Eye (tissue), 1 donor: ENCODE measurements at places on chromosomes 7 and 10.

- DNase-seq = no peak
Measured at GRCh38 chr10:24394461-24395190, 185.7 kb downstream of the KIAA1217 start.

- no peak for DNase-seq
Measured at GRCh38 chr7:499853-500485, 19.7 kb downstream of the PDGFA start.

GRCh38 chr10:77505431-77506334, 131.9 kb downstream of the KCNMA1 start:
- DNase-seq = no peak

DNA sequence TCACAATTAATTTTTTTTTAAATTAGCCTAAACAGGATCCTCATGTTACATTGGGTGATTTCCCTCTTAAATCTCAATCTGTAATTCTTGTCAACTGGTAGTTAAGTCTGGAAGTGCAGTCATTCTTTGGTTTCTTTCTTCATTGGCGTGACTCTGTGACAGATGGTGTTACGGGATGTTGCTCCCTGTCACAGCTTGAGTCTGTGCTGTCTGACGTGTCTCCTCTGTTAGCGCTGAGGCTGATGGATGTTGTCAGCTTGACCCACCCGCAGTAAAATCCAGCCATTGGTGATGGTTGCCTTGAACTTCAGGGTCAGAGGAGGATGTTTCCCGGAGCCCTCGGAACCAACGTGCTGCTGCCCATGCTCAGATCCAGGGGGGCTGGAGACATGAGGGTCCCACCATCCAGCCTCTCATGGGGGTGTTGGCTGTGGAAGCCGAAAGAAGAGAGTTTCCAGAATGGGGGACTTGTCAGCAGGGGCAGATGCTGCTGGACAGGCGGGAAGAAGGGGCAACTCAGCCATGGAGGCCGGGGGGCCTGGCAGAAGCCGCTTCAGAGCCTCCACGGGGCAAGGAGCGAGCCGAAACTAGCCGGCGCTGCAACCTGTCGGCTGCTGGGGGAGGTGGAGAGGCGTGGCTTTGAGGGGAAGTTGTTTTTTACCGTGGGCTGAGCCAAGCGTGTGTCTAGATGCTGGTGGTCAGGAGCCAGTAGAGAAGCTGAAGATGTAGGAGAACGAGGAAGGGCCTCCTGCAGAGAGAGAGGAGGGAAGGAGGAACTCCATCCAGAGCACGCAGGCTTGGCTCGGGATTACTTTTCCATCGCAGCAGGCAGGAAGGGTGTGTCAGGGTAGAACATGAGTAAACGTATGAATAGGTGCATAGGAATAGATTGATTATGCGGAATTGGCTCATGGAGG, 3.5 kb downstream of the SUN1 start:
- DNase-seq = peak; percentile 74

DNA sequence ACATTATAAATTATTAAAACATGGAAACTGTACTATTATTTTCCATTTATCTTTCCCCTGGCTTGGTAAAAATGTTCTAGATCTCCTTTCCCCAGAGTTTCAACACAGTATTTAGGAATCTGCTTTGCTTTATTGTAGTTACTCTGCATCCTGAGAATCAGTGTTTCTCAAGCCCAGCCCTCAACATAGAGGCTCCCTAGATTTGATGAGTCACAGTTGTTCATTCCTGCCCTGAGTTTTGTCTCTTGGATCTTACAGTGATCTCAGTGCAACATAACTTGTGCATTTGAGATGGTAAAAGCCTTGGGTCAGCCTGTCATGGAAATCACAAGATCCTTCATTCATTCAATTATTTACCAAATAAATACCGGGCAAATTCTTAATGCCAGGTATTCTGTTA, 63.0 kb downstream of the VAX1 start:
- no peak for DNase-seq

GRCh38 chr7:22549051-22549450, 49.1 kb upstream of the STEAP1B start:
- DNase-seq = no peak

DNA sequence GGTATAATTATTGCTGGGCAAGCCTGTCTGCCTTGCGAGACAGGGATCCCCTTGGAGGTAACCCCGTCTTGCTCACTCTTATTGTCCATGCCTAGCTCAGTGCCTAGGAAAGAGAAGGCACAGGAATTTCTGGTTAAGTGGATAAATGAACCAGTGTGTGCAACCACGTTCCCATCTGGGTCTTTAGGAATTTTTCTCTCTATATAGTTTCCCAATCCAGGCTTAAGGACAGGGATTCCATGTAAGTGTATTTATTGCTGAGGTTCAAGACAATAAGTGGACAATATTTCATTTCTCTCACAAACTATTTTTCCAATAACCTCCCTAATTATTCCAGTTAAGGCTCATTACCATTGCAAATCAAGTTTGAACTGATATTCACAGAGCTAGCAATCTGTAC, 8.9 kb upstream of the ADAM12 start:
- no peak for DNase-seq

GRCh38 chr10:71216363-71216695, 4.0 kb downstream of the UNC5B start:
- DNase-seq = no peak
